ENCODE measurements at places on chromosomes 16 and 17. TPM values are rescaled to one million over a fixed set of nuclear protein-coding genes. Genes with fewer than 3 reads are reported as not detected.

Gene PTX4
- 0.06 TPM for total RNA-seq

Gene NLE1
- 9.4 TPM for total RNA-seq

Gene KRT17
- 7.1 TPM for total RNA-seq

Gene HIGD1B
- total RNA-seq: not detected

Gene ZNF646
- 11.1 TPM for total RNA-seq

Gene MRM1
- total RNA-seq: 2.2 TPM

Gene ARHGAP44
- total RNA-seq: 5.9 TPM

Gene PIK3R5
- 0.26 TPM for total RNA-seq
